ENCODE measurements at places on chromosomes 3 and 15.

DNA sequence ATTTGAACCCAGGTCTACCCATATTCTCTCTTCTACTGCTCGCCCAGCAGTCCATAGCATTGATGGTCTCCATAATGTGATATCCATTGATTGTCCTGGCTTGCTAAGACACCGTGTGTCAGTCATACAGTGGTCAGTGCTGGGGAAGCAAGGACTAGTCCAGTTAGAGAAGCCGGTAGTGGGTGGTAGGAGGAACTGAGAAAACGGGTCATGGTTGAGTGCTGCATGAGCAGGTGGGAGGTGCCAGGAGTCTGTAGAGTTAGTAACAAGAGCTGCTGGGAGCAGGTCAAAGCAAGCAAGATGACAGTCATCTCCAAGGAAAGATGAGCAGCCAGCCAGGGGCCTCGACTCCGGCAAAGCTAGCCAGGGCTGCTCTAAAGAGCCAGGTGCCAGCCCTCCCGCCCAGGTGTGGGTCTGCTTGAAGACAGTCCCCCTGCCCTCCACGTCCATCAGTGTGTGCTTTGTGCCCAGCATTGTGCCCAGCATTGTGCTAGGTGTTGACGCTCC is 29.5 kb upstream of the USP3 start:
- DNase-seq: no peak

GRCh38 chr15:73700041-73700842 is 16.1 kb downstream of the CD276 start:
- DNase-seq: peak; percentile 72

DNA sequence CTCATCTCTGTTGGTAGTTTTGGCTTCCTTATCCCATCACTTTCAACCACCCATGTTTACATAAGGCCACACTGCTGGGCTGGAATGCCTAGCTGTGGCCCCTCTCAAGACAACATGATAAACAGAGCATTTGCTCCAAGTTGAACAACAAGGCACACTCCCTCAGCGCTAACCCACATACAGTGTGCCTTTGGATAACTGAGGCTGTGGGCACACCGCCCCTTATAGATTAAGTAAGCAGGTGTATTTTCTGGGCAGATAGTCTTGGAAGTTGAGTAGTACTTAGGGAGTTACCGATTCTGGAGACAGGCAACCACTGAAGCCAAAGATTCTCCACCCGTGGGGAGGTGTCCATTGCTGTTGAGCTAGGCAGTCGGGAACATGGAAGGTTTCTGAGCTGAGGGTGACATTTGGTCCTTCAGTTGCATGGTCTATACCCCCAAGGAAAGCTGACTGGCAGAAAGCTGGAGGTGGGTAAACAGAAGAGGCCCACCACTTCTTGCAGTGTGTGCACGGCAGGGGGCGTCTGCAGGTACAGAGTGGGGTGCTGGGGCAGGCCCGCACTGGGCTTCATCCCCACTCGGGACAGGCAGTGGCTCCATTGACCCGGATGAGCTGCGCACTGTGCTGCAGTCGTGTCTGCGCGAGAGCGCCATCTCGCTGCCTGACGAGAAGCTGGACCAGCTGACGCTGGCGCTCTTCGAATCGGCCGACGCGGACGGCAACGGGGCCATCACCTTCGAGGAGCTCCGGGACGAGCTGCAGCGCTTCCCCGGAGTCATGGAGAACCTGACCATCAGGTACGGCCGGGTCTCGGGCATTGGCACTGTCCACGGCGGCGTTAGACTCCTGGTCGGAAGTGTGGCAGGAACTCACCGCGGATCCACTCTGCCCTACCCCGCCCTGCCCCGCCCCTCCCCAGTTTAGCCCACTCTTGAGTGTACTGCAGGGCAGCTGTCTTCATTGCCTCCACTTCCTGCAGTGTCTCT is 16.8 kb downstream of the NOX5 start:
- no peak for DNase-seq

GRCh38 chr15:35679186-35679585 is 133.2 kb upstream of the DPH6 start:
- DNase-seq: no peak

DNA sequence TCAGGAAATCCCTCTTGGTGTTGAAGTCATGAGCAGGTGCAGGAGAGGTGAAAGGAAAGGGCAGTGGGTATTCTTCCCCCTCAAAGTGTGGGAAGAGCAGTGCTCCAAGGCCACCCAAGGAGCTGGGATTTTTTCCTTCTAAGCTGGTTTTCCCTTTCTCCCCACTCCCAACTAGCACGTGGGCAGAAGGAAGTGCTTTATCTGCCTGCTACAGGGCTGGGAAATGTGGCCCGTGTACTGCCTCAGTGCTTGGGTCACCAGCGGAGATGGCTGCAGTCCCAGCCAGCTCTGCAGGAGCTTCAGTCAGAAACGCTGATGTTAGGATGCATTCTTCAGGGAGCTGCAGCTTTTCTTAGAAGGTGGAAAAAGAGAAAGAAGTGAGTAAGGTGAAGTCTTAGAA is 99.2 kb downstream of the CACNA1D start:
- no peak for DNase-seq

- no peak for DNase-seq
These were observed 51.6 kb downstream of the WDR76 start for GRCh38 chr15:43878446-43878845.

DNA sequence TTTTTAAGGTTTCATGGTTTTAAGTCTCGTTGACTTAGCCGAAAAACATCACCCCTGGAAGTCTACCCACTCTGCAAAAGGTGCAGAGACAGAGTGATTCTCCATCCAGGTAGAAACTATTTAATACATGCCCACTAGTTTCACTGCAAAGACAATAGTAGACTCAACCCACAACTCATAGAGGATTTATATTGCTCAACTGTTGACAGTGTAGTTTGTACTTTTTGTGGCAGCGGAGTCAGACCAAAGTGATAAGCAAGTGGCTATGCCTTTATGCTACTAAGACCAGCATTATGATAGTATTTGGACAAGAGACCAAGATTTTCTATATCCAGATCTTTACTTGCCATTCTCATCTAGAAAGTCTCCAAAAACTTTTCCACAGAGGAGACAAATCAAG is 98.8 kb upstream of the ZBTB20 start:
- no peak for DNase-seq

DNA sequence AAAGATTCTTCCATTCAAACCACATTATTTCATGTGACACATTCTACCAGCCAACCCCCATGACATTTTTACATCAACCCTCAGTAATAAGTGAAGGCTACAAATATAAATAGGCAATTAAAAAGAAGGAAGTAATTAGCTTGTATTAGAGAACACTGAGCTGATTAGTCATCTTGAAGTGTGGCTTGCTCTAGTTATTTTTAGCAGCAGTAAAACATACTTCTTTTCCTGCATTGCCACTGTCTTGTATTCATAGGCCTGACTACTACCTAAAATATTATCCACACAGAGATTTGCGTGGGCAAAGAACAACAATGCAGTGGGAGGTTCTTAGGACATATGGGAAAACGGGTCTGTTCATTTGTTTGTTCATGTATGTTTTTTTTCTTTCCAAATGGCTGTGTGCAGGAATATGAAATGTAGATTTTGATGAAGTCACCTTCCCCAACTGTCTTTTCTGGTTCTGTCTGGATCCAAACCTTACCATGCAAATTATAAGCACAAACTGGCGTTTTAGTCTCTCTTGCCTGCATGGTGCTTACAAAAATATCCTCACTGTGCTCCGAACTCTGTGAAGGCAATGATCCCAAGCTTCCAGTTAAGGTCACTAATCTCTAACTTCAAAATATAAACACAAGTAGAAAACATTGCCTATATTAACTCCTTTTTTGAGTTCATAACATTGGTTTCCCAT is 31.5 kb upstream of the TM4SF4 start:
- DNase-seq: no peak

GRCh38 chr3:52998771-52999513 is 46.9 kb downstream of the SFMBT1 start:
- DNase-seq: no peak

DNA sequence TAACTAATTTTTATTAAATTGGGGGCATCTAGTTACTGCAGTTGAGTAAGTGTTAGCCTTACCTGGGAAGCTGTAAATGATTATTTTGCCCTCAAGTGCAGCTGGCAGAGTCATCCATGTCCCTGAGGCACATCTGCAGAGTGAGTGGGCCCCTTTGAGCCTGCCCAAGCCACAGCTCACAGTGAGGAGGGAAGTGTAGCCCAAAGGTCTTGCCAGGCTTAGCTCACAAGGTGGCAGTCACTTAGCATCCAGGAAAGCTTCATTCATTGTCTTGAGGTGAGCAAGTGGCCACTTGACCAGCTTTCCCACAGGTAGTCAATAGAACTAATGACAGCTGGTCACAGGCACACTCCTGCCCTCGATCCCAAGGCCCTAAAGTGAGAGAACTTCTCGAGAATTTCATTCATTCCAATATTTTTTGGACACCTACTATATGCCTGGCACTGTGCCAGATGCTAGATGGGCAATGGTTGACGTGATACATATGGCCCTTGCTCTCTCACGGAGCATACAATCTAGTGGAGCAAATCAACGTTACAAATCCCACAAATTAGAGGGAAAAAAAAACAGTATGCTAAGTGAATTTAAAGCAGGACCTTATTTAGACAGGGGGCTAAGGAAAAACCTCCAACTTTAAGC is 163.3 kb upstream of the IL12A start:
- peak; percentile 24 for DNase-seq
